ENCODE measurements at places on chromosomes 2 and 18.

GRCh38 chr2:42372474-42373200 lies 11.6 kb upstream of the COX7A2L start:
- DNase-seq, result no peak

- no peak for DNase-seq
These were observed 1049.3 kb upstream of the CDH2 start for GRCh38 chr18:29226213-29226612.

- no peak for DNase-seq
These were observed 415.7 kb upstream of the TCF4 start for GRCh38 chr18:56003720-56004088.

DNA sequence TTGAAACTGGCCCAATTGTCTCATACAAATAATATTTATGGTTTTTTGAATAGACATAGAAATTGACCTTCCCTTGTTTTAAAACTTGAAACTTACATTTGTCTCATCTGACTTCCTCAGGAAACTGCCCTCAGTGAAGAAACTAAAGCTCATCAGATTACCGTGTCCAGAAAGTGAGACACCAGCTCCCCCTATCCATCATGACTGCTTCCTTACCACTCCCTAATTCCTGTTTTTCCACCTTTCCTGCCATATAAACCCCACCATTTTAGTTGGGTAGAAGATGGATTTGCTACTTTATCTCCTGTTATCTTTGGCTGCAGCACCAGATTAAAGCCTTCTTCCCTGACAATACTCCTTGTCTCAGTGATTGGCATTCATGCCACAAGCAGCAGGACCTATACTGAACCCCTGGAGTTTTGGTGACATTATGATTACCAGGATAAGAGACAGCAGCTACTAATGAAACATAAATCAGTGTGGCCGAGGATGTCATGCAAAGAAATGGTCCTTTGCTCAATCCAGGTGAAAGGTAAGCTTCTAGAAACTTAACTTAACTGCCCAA lies 1627.6 kb upstream of the ZEB2 start:
- no peak for DNase-seq

DNA sequence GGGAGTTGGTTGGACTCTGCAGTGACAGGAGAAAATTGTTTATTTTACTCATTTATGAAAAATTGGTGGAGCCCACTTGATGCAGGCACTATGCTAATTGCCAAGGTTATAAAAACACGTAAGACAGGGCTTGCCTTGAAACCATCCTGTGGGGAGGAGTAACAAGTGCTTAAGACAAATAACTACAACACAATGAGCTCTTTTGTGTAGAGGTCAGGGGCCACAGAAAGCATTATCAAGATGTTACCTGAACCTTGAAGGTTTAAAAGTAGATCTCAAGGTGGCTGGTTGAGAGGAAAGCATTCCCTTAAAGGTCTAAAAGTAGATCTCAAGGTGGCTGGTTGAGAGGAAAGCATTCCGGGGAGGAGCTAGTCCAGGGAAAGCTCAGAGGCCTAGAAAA lies 381.8 kb upstream of the POU3F3 start:
- DNase-seq, result no peak

GRCh38 chr2:224613543-224614286 lies 28.6 kb upstream of the CUL3 start:
- no peak for DNase-seq

DNA sequence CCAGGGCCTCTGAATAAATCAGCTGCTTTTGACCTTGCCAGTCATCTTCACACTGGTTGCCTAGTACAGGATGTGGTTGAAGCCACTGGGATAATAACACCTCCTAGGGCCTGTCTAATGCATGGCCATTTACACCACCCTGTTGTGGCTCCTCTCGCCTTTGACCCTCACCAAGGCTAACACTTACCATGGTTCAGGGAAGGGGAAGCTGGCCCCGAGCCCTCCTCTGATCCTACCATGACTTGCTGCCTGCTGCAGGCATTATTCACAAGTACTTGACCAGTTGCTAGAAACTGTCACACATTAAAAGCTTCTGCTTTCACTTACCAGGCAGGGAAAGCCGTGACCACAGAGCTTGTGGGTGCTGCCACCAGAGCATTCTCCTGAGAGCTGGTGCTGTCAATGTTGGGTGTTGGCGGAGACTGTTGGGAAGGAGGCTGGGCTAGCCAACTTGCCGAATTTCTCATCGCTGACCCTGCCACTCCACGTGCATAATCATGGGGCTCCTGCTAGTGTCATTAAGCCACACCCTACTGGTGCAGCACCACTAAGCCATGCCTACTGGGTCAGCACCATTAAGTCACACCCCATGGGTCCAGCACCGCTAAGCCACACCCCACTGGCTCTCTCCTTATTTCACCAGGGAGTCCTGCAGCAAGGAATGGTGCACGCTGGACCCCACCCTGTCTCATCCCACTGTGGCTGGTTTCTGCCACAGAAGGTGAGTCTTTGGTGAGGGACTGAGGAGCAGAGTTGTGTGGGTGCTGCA lies 47.0 kb upstream of the TTC39C start:
- peak; percentile 16 for DNase-seq

- DNase-seq, result no peak
These were observed 18.0 kb upstream of the FAP start for GRCh38 chr2:162261032-162261945.

DNA sequence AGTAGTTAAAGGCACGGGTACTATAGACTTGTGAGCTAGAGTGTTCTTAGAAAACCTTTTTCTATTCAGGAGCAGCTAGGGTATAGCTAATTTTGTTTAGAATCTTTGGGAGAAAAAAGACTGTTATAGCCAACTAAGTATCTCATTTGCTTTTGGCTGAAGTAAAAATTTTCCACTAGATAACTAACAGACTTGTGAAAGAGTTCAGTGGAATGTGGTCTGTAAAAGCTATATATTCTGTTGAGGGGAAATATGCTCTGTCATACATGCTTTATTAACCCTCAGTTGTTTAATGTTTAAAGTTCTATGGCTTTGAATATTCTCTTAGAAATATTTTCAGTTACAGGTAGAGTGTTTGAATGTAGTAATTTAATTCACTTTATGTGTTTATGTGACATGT lies 49.7 kb downstream of the RIF1 start:
- no peak for DNase-seq

DNA sequence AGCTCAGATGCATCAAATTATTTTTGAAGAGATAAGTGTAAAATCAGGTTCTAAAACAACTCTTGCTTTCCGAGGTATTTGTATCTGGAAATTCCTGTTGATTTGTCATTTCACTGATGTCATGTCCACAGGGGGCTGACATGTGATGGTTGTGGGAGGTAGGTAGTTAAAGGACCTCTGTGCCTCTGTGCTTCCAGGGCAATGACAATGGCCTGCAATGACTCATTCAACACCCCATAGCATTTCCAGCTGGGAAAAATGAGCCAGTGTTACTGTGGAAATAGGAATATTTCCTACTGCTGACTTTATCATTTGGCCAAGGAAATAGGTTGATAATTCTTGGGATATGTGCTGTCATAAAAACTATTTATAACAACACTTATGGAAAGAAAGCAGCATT lies 86.2 kb upstream of the CCDC195 start:
- no peak for DNase-seq

DNA sequence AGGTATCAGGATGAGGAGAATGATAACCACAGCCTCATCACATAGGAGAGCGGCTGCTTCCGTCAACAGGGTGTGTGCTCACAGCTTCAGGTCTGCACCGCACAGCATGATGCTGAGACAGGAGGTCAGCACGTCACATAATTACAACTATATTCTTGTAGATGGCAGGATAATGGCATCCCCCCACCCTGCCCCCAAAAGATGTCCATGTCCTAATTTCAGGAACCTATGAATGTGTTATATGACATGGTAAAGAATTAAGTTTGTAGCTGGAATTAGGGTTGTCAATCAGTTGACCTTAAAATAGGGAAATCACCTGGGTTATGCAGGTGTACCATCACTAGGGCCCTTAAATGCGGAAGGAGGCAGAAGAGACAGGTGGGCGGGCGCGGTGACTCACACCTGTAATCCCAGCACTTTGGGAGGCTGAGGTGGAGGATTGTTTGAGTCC lies 73.9 kb downstream of the ARL4C start:
- DNase-seq, result peak; percentile 71

GRCh38 chr18:49052891-49053644 lies 102.3 kb upstream of the SMAD7 start:
- peak; percentile 25 for DNase-seq

- peak; percentile 55 for DNase-seq
These were observed at the start of gene CLIP4 for GRCh38 chr2:29114946-29115609. CLIP4 (plus strand) TSS chr2:29115415; CDS start chr2:29121389, 5,974 bp downstream.

DNA sequence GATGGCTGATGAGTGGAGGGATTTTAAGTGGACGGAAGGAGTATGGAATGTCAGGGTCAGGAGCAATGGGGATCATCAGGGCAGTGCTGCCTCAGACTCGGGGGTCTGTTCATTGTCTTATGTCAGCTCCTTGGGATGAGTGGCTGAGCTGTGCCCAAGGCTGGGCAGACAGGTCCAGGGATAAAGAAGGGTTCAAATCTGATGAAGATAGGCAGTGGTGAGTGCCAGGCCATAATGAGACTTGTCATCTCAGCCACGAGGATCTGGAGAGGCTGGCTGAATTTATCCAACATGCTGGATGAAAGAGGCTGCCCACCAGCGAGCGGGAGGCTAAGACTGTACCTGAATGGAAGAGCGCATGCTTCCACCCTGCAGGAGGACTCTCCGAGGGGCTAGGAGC lies 46.3 kb upstream of the APCDD1 start:
- no peak for DNase-seq

GRCh38 chr2:101395545-101396315 lies 8.4 kb upstream of the CREG2 start:
- no peak for DNase-seq

GRCh38 chr2:227816507-227817294 lies 3.1 kb downstream of the CCL20 start:
- DNase-seq, result no peak

GRCh38 chr18:23504720-23505119 lies 1.4 kb downstream of the RMC1 start:
- DNase-seq, result peak; percentile 48

DNA sequence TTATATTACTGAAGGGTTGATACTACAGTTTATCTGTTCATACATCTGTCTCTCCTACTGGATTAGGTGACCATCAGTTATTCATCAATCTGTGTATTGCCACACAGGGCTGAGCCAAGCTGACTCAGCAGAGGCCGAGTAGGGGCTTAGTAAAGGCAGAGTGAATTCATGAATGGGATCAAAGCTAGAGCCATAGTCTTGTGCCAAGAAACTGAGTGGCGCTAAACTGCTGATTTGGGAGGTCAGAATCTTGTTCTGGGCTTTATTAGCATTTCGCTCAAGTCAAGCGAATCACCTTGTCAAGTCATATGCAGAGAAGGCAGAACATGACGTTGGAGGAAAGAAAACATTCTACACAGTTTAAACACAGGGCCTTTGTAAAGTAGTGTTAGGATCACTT lies 34.1 kb downstream of the SOCS6 start:
- DNase-seq, result no peak

DNA sequence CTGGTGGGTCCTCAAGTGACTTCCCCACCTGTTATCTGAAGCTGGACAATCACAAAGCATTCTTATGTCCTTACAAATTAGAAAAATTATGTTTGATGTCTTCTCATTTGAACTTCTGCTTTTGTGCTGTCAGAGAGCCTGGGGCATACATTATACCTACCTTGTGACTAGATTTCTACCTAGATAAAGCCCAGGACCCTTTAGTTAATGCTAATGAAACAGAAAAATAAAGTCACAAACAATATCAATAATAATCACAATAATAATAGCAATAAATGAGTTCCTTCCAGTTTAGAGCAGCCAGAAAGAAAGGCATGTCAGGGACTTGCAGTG lies 456.4 kb downstream of the SETBP1 start:
- no peak for DNase-seq

DNA sequence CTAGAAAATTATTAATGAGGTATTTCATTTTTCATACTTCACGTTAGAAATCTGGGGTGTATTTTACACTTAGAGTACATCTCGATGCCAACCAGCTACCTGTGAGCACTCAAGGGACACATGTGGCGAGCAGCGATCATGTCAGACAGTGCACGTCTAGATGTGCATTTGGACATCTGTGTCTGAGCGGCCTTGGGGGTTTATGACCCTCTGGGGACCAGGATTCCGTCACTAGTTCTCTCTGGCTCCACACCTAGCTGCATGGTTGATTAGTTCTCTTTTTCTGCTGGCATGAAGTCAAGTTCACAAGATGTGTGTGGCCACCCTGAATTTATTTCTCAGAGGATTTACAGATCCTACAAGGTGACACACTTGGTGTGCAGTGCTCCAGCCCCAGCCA lies 192.2 kb downstream of the TSN start:
- no peak for DNase-seq

DNA sequence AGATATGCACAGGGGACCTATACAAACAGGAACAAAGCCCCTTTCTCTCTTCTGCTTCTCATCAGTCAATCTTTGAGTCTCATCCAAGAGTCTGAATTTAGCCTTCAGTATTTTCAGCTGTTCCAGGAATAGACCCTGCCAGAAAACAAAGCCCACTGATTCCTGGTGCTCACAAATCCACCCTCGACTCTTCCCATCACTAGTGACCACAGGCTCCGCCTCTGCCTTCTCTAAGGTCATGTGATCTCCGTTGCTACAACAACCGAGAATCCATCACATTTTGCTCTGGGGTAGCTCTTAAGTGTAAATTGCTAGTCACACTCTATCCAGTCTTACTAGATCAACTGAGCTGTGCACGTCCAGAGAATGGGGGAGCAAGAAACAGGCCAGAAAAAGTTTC lies 46.4 kb upstream of the SPTBN1 start:
- no peak for DNase-seq

- DNase-seq, result no peak
These were observed 90.6 kb downstream of the GALNT14 start for GRCh38 chr2:31047599-31047998.

GRCh38 chr2:113240150-113240914 lies 38.4 kb downstream of the PAX8 start:
- no peak for DNase-seq

- no peak for DNase-seq
These were observed 401.4 kb downstream of the ALK start for GRCh38 chr2:29520001-29520400.

DNA sequence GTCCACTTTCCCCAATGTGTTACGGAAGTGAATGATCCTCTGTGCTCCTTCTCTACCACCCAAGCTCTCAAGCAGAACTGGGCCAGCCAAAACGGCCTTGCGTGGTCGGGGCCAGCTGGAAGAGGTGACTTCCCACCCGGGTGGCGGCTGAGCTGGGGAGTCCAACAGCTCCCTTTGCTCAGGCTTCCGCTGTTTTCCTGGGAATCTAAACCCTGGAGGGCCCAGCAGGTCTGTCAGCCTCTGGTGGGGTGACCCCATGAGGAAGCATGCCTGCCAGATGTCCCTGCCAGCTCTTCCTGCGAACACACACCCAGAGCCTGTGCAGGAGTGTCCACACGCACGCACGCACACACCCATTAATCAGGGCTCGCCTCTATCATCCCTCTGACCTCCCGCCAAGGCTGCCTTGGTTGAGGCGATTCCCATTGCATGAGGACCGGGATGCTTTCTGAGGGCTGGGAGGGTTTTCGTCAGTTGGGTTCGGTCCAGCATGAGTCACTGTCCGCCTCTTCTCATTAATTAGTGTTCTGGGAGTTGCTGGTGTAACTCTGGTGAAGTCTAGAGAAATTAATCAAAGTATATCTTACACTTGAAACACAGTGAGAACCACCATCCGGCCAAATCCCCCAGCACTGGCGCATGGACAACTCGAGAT lies 90.6 kb downstream of the TWIST2 start:
- DNase-seq, result no peak
